ENCODE measurements at places on chromosomes 1 and 21.

DNA sequence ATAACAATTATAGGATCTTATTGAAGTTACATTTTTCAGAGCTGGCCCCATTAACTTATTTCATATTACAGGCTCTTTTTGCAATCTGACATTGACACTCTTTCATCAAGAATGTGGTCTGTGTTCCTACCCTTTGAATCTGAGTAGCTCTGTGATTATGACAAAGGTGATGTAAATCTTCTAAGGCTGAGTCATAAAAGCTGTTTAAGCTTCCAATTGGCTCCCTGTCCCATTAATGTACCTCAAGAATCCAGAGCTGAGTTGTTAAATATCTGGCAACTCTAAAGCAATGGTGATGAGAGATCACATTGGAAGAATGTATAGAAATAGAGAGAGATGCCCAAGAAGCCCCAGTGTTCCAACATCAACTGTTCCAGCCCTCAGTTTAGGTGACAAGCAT lies 178.5 kb upstream of the DEPDC1 start:
- DNase-seq = no peak

DNA sequence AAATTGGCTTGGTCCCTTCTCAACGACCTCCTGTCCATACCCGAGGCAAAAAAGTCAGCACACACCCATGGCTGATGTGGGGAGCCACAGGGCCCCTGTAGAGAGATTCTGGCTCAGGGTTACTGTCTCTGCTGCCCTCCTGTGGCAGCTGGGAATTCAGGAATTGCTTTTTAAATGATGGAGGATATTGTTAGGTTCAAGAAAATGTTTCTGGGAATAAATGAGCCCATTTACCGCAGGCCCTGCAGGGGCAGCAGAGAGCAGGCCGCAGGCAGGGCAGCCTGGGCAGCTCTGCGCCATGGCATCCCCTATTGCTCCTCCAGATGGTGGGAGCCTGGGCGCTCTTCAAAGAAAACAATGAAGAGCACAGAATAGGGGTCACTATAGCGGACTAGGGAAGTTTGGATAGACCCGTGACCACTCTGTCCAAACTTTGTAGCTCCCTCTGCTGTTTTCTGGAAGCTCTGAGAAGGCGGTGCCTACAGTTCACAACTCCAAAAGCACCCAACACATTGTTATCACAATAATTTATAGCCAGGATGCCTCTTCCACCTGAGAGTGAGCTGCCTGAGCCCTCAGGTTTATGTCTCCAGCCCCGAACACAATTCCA lies 201.1 kb downstream of the BACH1 start:
- DNase-seq = no peak

DNA sequence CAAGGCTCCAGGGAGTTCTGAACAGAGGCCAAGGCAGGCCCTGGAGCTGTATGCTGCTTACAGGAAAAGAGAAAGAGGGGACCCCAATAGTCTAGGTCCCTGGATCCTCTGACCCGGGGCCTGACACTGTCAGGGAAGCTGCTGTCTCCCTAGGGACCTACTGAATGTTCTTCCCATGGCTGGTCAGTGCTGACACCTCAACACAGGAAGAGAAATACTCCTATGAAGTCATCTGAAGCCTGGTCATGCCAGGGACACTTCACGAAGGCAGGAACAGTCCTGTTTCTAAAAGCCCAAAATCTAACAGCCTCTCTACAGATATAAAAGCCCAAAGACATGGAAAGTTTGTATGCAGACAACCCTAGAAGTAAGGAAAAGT lies 1.7 kb upstream of the LAD1 start:
- DNase-seq = no peak

DNA sequence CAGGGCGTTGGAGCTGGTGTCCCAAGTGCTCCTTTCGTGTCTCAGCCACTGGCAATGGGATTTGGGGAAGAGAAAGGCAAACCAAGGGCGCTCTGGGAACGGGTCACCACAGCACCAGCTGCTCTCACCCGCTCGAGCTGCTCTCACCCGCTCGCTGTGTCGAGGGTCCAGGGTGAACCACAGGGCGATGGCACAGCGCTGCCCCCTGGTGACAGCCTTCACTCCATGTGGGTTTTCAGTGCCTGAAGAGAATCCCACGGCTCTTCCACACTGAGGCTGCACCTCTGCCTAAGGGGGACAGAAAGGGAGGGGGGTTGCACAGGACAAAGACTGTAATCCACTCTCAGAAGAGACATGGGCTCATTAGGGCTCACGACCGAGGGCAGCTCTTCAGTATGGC lies 7.1 kb upstream of the CLDN19 start:
- DNase-seq = peak; percentile 64

- peak; percentile 94 for DNase-seq
Observed at GRCh38 chr21:15729674-15730483, at the start of gene USP25. USP25 (plus strand) TSS chr21:15729982; CDS start chr21:15730394, 412 bp downstream.

DNA sequence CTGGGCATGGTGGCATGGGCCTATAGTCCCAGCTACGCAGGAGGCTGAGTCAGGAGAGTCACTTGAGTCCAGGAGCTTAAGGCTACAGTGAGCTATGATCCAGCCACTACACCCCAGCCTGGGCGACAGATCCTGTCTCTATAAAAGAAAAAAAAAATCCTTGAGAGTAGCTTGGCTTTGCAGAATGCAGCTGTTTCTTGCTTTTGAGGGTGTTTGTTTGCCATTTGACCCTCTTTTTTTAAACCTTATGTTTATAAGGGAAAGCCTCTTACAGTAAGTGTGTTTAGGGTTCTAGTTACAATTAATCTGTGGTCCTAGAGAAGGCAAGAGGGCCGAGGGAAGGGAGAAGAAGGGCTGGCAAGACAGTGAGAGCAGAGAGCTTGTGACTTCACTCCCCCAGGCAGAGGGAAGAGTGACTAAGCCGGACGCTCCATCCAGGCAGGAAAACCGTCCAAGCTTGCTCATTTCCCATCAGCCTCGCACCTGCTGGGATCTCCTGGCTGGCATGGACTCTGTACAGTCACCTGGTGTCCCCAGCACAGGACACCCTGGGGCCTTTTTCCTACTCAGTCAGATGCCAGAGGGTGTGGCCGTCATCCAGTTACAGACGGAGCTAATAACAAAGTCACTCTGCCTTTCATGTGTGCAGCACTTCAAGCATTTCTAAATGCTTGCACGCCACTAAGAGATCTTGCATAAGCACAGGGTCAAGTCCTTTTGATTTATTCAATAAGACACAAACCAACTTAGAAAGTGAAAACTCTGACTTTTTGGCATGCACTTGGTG lies 55.5 kb upstream of the PSEN2 start:
- peak; percentile 24 for DNase-seq

GRCh38 chr1:75475696-75476095 lies 135.2 kb downstream of the SLC44A5 start:
- no peak for DNase-seq

GRCh38 chr1:38132681-38133080 lies 86.1 kb upstream of the POU3F1 start:
- DNase-seq = no peak

DNA sequence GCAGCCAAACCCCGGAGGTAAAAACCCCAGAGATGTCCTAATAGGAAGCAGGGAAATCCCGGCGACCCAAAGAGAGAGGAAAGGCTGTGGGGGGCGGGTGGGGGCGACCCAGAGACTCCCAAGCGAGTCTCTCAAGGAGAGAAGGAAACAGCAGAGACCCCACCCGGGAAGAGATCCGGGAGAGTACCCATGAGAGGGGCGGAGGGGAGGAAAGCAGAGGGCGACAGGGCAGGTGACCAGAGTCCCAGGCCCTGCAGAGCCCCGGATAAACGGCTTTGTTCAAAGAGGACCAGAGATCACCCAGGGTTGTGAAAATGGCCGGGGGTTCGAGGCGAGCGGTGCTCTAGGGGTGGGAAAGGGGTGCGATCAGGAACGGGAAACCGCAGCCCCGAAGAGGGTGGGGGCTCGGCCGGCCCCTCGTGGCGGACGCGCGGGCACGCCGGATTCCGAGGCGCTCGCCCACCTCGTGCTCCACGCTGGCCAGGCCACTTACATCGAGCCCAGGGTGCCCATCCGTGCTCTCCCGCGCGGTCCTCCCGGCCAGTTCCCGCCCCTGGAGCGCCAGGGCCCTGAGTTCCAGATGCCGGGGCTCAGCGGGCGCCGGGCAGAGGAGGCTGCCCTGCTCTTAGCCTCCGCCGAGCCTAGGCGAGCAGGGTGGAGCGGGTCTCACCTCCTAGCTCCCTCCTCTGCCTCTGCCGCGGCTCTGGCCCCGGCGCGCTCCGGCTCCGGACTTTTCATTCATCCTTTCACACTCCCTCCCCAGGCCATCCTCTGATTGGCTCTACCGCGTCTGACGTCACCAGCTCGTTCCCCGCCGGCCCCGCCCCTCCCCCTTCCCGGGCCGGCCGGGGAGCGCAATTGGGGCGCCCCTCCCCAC lies 52.3 kb downstream of the RHBG start:
- peak; percentile 71 for DNase-seq

GRCh38 chr1:51859333-51859732 lies 19.2 kb downstream of the NRDC start:
- DNase-seq = no peak

- no peak for DNase-seq
Observed at GRCh38 chr1:207750631-207751305, 1.1 kb upstream of the CD46 start.

DNA sequence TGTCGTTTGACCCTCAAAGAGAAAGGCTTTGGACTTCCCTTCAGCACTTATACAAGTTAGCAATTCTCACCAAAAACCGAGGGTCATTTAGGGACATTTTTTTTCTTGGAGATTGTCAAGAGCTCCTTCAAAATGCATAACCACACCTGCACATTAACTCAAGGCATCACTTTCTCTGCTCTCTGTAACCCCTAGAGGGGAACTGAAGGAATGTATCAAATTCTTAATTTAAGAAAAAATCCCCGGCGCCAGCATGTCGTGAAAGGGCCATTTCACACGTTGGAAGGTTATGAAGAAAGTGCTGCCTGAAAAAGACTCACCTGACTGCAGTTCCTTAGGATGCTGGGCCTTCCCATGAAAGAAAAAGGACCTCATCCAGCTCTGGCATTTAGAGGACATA lies 131.6 kb upstream of the ZC3H12A start:
- DNase-seq = no peak

DNA sequence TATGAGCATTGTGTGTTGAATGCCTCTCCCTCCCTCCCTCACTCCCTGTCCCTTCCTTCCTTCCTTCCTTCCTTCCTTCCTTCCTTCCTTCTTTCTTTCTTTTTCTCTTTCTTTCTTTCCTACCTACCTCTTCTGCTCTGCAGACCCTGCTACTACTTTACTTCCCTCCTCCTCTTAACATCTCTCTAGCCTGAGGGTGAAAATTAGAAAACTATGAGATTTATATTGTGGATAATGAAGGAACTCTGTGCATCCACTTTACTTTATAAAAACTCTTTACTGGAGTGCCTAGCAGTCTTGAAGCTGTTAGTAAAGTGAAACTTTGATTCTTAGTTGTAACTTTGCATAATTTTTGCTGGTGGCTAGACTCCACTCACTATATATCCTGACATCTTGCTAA lies 572.2 kb downstream of the RWDD3 start:
- DNase-seq = no peak

DNA sequence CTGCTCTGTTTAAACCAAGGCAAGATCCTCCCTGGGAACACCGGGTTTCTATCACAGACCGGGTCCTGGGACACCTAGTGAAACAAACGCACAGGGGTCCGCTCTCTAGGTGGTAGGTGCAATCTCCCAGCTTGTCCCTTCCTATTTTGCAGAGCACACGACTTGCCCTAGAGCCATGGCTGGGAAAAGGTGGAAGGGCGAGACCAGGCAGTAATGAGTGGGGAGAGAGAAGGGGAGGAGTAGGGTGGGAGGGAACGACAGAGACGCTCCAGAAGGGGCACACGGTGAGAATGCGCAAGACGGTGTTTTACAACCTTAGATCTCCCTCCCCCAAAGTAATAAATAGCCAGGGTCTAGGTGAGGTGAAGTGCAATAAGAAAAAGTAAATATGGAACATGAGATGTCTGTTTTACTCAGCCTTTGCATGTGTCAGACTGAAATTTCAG lies 9.3 kb upstream of the ARHGAP29 start:
- no peak for DNase-seq

DNA sequence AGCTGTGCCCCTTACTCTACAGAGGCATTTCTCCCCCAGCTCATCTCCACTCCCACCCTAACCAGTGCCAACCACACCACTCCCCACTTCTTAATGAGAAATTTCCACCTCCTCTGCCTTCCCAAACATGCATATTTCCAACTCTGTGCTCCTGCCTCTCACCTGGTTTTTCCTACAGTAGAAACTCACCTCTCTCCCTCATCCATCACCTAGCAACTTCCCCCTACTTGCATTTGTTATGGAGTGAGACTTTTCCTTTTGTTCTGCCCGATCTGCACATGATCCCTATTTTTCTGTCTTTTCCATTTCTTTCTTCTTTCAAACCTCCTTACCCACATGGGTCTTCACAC lies 11.9 kb downstream of the RGS8 start:
- DNase-seq = no peak

DNA sequence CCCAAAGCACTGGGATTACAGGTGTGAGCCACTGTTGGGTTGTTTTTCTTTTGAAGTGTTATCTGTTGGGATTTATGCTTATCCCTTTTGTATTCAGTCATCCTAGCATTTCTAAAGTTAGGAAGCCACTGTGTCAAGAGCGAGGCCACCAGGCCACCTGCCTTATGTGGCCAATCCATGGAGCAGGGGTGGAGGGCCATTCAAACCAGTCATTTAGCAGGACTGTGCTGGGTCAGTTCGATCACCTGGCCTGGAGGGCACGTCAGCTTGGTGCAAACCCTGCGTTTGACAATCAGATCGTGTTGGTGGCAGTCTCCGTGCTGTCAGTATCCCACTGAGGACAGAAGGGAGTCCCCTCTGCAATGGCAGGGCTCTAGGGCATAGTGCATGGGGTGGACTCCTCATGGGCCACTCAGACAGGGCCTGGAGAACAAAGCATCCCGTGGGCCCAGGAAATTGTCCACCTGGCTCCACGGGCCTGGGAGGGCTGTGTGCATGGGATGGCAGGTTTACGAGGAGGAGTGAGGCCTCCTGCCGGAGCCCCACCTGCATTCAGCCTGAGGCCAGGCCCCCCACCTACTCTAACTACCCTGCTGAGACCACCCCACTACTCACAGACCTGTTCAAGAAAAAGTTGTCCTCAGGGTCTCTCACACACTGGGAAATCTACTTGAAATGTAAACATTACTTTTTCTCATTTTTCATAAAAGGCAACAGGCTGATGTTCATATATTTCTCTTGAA lies 242.3 kb downstream of the SDCCAG8 start:
- DNase-seq = no peak

GRCh38 chr1:175597205-175597604 lies 146.2 kb downstream of the TNR start:
- no peak for DNase-seq

DNA sequence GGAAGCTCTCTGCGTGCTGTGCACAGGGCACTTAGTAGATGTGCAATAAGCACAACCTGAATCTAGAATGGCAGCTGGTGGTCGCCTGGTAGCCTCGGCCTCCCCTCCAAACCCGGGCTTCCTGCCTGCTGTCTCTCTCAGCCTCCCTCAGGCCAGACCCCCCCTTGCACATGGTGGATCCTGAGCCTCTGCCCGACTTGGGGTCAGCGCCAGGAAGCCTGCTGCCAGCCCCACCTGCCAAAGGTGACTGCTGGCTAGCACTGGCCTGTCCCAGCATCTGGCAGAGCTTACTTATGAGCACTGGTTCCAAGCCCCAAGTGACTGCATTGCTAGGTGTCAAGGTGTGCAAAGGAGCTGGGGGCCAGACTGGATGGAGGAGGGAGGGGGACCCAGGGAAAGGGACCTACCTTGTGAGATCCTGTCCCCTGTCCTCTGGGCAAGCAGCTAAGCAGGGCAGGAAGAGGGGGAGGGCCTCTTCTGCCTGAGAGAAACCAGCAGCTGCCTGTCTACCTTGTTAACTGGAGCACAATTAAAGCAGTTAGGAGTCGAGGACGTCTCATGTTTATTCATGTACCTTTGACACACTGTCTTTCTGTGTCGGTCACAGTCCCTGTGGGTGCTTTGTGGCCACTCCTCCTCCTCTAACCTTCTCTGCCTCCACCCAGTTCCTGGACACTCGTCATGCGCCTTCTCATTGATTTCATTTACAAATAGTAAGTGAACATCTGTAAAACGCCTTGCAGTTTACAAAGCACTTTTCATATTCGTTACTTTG lies 100.9 kb downstream of the DDX20 start:
- DNase-seq = no peak
